ENCODE measurements at places on chromosomes 7 and 10.

DNA sequence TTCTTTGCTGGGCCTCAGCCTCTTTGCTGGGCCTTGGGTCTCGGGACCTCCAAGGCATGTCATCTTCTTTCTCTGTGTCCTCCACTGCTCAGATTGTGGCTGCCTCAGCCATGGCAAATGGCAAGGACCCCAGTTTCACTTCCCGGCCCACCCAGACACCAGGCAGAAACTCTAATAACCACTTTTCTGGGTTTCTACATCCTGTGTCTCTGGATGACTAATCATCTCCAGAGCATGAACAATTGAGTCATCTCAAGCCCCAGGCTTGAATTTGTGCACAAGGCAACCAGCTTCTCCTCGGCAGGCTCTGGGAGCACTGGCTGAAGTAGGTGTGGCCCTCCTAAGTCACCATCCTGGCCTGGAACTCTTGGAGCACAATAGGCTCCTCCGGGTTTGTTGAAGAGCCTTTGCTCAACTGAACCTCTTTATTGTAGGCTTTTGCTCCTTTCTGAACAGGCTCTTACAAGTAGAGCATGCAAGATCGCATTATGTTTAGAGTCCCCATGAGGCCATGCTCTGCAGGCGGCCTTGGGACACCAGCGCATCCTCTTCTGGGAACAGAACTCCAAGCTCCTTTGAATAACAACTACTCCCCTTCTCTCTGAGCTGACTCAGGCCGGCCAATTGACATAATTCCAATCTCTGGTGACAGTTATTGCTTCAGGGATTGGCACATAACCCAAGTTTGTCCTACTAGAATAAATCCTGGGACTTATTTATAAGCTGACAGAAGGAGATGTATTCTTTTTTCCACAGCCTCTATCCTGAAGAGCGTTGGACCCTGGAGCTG, 218.1 kb downstream of the WDR11 start:
- DNase-seq = no peak

GRCh38 chr7:14551310-14551709, 351.2 kb downstream of the DGKB start:
- DNase-seq = no peak

GRCh38 chr10:127024685-127025435, 119.6 kb downstream of the DOCK1 start:
- DNase-seq = no peak

DNA sequence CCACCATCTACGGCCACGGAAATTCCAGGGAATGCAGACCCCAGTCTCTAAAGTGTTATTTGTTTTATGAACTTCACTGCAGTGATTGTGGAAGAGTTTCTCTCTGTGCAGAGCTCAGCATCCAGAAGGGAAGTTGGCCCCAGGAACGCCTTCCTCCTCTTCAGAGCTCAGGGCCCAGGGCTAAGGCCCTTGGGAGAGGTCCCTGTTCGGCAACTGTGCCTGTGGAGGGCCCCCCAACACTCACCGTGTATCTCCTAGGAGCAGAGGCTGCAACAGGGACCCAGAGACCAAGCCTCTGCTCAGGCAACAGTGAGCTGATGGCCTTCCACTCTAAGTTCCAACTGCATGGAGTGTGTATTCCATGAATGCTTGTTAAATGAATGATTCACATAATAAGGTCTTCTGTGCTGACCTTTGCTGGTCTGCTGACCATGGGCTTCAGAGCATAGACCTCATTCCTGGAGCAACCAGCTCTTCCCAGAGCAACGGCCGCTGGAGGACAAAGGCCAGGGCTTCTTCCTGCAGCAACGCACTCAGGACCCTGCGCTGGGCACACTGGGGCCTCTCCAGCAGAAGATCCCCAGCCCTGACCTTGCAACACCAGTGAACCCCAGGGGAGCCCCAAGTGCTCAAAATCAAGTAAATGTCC, 7.7 kb downstream of the DIP2C start:
- no peak for DNase-seq

GRCh38 chr10:66927251-66927935, 1.6 kb downstream of the LRRTM3 start:
- no peak for DNase-seq

GRCh38 chr10:125152450-125153368, 7.7 kb downstream of the CTBP2 start:
- no peak for DNase-seq

GRCh38 chr7:29561271-29561670, 2.4 kb upstream of the PRR15 start:
- DNase-seq = no peak

- no peak for DNase-seq
Observed at GRCh38 chr7:123499211-123499970, 35.0 kb downstream of the IQUB start.

DNA sequence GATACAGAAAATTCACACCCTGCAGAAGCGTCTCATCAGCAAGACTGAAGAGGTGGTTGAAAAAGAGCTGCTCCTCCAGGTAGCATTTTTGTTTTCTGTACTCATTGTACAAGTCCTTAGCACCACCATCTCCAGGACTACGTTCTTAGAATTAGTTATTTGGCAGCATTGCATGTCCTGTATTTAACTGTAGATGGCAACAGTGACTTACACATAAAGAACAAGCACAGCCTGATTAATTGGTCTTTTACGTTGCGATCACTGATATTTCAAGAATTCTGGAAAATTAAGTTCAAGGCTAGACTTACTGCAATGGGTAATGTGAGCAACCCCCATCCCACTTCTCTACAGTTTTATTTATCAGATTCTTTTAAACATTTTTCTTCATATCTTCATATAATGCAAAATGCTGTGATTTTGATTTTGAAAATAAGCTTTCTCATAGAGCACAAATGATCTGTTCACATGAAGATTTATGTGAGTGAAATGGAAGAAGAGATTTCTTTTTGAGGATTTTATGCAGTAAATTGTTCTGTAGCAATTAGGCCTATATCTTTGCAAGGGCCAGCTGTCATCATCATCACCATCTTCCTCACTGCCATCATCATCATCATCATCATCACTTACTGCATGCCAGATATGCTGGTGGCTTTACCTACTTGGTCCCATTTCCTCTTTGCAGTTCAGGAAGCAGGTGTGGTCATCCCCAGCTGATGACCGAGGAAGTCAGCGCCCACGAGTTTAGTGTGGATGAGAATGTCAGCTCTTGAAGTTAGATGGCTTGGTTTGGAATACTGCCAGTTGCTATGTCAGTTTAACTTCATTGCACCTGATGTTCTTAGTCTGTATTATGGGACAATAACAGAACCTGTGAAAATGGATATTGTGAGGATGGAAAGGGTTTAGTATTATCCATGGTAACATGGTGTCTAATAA, 53.4 kb downstream of the CFAP58 start:
- DNase-seq = no peak

DNA sequence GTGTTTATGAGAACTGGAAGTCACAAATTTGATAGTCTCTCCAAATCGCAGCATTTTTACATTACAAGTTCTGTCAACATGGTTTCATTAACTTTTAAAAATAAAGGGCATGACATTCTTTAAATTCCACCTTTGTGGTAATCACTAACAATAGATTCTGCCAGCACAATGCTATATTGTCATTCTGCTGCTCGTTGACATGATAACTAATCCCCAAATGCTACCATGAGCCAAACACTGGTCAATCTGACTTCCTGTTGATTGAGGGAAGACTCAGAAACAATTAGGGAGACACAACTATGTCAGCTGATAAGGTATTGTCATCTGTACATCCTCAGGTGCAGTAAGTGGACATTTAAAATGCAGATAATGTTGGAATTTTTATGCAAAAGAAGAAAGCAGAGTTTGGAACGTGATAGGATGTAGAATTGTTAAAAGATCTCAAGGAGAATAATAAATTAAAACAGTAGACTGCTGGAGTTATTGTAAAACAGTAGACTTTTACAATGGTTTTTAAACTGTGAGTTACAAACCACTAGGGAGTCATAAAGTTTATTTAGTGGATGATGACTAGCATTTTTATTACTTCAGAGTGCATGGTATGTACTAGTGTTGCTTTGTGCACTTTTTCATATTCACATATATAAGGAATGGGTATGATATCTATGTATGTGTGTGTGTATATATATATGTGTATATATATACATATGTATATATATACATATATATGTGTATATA, 126.4 kb upstream of the DKK1 start:
- no peak for DNase-seq

DNA sequence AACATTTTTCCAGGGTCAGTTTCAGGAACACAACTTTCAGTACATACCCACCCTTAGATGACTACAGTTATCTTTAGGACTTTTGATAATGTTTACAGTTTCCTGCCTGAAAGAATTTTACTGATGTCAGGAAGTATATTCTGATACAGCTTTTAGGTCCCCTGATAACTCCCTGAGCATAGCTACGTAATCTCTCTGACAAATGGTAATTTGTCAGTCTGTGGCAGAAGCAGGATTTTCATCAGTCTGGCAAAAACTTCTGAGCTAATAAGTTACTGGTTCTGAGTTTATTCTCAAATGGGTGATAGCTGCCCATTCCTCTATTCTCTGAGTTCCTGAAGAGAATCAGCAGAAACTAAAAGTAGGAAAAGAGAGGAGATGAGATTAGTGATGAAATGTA, 270.1 kb upstream of the MTPN start:
- DNase-seq = no peak

DNA sequence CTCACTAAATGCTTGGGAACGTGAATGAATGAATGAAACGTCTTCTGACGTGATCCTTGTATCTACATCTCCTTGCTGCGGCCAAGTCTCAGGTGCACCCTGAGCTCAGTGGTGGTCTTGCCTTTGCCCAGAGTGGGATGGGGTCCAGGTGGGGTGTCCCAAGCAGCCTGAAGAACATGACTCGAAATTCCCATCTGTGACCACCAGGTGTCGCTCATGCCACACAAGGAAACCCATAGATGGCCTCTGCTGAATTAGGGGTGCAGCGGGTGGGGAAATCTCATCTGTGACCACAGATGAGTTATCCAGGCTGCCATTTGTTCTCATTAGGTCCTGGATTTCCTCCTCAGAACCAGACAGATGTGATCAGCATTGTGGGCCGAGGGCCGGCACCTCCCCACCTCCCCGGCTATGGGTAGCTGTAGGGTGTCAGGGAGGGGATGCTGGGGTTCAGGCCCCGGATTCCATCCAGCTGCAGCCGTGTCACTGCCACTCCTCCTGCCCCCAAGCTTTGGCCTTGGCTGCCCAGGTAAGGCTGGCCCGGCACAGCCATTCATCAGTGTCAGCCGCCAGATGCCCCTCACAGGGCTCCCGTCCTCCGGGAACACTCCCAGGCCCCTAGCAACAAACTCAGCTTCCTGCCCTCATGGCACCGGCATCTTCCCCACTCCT, 21.0 kb upstream of the GNA12 start:
- no peak for DNase-seq

DNA sequence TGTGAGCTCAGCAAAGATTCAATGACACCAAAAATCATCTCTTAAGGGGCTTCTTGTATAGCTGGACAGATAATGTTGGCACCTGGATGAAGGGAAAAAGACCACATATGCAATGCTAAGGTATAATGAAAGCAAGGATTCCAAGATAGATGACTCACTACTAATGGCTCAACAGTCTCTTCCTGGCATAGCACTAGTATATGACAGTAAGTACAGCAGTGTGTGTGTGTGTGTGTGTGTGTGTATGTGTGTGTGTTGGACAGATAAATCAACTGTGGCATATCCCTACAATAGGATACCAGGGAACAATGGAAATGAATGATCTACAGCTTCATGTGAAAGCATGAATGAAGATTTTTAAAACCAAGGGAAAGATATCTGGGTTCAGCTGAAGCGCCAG, 257.1 kb downstream of the SFMBT2 start:
- DNase-seq = no peak

- DNase-seq = no peak
Observed at GRCh38 chr7:106061301-106061979, 50.7 kb downstream of the SYPL1 start.

All from esophagus squamous epithelium (tissue), 5 donors.